ENCODE measurements at places on chromosomes 2 and 18.

GRCh38 chr2:239192456-239192855 is 208.4 kb downstream of the HDAC4 start:
- peak; percentile 29 for DNase-seq

GRCh38 chr2:137316075-137316474 is 550.7 kb downstream of the THSD7B start:
- DNase-seq, result no peak

- DNase-seq, result no peak
Measured at GRCh38 chr2:155841442-155841841, 491.1 kb downstream of the NR4A2 start.

- no peak for DNase-seq
Measured at GRCh38 chr2:237210763-237211162, 125.1 kb downstream of the COPS8 start.

DNA sequence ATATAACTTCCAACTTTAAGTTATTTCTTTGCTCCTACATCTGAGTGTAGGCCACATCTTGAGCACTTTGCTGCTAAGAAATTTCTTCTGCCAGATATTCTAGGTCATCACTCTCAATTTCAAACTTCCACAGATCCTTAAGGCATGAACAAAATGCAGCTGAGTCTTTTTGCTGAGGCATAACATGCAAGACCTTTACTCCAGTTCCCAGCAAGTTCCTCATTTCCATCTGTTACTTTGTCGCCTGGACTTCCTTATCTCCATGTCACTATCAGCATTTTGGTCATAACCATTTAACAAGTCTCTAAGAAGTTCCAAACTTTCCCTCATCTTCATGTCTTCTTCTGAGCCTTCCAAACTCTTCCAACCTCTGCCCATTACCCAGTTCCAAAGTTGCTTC is 1077.3 kb upstream of the TMEFF2 start:
- DNase-seq, result no peak

- no peak for DNase-seq
Measured at GRCh38 chr18:2236232-2236631, 335.1 kb downstream of the METTL4 start.

DNA sequence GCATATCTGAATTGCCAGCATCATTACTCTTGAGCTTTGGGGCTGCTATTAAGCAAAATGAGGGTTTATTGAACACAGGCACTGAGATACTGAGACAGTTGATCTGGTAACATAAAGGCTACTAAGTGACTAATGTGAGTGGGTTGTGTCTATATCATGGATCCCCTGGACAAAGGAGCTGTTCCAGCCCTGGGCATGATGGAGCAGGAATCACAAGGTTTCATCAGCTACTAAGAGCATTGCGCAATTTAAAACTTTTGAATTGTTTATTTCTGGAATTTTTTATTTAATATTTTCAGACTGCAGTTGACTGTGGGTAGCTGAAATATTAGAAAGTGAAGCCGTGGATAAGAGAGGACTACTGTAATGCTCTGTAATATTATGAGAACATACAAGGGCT is 73.5 kb downstream of the MGAT5 start:
- no peak for DNase-seq

DNA sequence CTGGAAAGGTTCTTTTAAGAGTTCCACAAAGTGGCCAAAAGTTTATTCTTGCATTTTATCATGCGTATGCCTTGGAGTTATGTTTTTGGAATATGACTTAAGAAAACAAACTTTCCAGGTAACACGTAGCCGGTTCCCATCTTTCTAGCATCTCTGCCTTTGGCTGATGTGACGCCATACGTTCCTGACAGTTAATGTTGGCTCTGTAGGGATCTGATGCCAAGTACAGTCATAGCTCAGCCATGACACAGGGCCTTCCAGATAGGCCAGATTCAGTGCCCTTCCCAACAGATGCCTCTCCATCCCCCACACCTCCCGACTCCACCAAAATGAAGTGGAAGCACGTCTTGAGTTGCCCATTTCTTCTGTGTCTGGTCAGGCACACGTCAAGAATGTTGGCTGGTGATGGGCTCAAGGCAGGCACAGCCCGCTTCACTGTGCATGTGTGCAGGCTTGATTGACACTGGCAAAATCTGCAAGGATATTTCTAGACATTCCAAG is 51.0 kb upstream of the THOC1 start:
- no peak for DNase-seq

- DNase-seq, result no peak
Measured at GRCh38 chr18:80210312-80211083, 36.8 kb downstream of the PARD6G start.

DNA sequence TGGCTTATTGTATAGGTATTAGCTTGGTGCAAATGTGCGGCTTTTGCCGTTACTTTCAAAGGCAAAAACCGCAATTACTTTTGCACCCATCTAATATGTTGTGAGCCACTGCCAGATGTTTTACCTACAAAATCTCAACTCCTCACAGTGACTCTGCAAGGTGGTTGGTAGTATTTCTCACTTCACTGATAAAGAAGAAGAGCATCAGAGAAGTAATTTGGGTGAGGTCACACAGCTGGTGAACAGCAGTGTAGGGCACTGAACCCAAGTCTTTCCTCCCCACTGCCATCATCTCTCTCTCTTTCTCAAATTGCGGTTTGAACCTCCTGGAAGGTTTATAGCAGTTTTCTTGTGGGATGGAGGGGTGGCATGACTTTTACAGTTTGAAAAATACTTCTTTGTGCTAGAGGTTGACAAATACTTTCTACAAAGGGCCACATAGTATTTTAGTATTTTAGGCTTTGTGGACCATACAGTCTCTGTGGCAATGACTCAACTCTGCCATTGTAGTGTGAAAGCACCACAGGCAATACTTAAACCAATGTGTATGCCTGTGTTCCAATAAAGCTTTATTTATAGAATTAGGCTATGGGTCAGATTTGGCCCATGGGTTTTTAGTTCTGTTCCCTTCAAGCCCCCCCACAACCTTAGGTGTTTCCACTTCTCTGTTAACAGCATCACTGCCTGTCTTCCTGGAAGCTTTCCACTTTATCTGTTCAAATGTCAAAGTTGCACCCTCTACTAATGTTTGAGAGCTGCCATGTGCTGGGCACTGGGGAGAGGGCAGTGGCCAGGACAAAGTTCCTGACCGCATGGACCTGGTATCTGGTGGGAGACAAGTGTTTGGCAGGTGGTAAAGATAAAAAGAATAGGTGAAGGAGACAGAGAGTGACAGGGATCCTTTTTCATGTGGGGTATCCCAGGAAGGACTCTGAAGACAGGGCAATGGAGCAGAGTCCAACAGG is 30.1 kb downstream of the FHOD3 start:
- DNase-seq, result no peak

- no peak for DNase-seq
Measured at GRCh38 chr18:46748466-46748865, 8.4 kb downstream of the ST8SIA5 start.

DNA sequence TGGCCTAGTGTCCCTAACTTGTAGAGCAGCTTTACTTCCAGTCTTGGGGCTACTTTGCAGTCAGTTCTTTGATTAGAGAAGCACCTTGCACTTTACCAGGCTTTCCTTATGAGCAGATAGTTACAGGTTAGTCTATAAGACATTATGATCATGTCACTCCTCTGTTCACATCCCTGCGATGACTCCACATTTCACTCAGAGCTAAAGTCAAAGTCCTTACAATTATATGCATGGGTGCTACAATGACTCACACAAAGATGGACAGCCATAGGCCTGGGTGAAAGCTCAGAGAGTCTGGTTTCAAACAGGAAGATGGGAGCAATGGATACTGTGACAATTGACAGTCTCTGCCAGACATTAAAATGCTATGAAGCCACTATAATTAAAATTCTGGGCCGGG is 27.1 kb upstream of the SSB start:
- no peak for DNase-seq

GRCh38 chr18:55243857-55244256 is 284.6 kb upstream of the CCDC68 start:
- no peak for DNase-seq

DNA sequence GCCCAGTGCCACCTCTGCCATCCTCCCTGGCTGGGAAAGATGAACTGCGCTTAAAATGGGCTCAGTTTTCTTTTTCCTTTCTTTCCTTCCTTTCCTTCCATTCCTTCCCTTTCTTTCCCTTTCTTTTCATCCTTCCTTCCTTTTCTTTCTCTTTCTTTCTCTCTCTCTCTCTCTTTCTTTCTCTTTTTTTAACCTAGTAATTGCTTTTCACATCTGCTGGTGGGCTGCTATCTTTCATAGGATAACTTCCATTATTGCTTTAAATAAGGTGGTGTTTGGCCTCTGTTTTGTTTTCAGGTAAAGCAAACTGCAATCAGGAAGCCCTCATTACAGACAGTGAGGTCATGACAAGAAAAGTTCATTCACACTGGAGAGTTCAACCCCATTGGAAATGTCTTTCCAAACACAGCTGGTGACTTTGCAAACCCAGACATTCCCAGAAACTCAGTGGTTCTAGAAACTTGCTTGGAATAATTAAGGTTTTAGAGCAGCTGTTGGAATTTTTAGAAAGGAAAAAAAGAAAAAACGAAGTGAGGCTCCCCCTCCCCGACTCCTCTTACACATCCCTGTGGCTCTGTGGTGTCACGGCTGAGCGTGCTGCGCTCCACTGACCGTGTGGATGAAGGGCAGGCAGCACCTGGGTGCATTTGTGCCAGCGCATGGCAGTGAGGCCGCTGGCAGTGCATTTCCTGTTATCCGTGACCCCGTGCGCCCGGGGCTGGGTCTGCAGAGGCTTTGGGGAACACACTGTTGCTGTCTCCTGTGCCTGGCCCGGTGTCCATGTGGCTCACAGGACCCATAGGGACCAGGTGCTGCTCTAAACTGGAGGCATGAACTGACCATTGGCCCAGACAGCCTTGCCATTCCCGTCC is 76.9 kb downstream of the MBP start:
- no peak for DNase-seq

DNA sequence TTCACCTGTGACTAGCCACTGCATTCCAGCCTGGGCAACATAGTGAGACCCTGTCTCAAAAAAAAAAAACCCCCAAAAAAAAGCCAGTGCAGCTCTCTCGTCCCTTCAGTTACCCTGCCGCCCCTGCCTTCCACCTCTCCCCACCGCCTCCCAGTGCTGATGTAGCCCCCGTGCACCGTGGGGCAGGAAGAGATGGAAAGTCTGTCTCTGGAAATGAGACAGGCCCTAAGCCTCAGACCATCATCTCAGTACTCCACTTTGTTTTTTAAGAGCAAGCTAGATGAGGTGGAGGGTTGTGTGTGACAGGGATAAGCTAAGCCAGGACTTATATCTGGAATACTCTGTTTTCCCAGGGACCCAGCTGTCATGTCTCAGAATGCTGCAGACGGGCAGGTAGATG is 32.0 kb downstream of the MERTK start:
- DNase-seq, result no peak

DNA sequence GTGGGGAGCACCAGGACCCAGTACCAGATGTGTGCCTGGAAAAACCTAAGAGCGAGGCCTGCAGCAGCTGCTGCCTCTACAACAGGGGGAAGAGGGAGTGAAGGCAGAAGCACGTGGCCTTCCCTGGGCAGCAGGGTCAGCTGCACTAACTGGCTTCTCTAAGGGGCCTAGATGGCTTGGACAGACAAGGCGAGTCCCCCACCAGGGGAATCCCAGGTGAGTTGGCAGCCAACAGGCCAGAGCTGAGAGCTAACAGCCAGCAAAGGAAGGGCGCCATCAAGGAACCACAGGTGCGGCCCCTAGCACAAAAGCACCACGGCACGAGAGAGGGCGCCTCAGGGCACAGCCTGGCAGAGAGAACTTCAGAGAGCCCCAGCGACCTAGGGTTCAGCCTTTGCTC is 19.8 kb upstream of the MAL start:
- DNase-seq, result no peak

DNA sequence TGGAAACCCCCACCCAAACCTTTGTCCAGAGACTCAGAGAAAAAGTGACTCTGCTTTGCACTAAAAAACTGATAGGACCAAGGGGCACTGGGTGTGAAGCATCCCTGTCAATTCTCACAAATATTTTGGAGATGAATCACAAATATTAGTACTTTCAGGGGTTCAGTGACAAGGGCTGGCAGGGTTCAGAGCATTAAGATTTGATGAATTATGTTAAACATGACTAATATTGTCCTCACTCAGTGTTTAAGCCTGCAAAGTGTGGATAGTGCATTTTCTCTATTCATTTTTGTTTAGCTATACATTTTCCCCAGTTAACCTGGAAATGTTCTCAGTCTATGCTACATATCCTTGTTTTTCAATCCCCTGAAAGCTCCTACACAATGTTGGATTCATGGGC is 65.3 kb upstream of the CCDC68 start:
- no peak for DNase-seq

- no peak for DNase-seq
Measured at GRCh38 chr2:160351956-160352355, 141.7 kb downstream of the RBMS1 start.

GRCh38 chr2:72969706-72970105 is 52.4 kb downstream of the EMX1 start:
- no peak for DNase-seq

GRCh38 chr2:112529757-112530156 is 12.5 kb upstream of the POLR1B start:
- DNase-seq, result no peak

DNA sequence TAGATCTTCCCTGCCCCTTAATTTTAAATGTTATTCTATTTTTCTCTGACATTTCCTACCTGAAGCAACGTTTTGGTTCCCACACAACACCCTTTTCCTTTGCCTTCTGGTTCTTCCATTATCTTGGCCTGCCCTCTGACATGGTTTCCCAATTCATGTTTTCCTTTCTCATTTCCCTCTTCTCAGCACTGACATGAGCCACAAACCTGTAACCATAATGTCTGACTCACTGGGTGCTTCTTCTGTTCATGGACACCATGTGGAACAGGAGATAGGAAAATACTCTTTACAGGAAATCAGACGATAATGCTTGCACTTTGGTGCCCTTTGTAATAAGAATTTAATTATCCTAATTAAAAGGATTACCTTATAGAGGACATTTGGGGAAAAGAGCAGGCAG is 142.0 kb downstream of the ZEB2 start:
- no peak for DNase-seq

DNA sequence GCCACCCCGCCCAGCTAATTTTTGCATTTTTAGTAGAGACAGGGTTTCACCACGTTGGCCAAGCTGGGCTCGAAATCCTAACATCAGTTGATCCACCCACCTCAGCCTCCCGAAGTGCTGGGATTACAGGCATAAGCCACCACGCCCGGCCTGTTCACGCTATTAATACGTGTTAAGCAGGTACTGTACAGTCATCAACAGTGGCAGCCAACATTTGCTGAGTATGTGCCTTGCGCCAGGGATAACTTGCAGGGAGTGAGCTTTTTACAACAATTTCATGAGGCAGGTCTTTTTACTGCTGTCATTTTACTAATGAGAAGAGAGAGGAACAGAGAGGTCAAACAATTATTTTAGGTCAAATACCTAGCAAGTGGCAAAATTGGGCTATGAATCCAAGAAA is 115.2 kb downstream of the AP1S3 start:
- DNase-seq, result no peak

DNA sequence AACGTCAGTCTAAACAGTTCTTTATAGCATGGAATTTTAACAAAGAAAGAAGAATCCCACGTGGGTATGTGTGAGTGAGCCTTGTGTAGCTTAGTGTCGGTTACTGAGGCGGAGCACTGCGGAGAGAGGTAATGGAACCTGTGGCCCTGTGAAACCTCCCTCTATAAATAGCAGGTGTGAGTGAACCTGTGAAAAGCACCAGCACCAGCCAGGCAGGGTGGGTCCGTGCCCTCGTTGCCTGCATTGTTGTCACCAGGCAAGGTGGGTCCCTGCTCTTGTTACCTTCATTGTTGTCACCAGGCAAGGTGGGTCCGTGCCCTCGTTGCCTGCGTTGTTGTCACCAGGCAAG is 4.7 kb downstream of the CTDP1 start:
- no peak for DNase-seq

- no peak for DNase-seq
Measured at GRCh38 chr2:60109744-60110143, 443.7 kb downstream of the BCL11A start.
